ENCODE measurements at places on chromosomes 3 and 15.

GRCh38 chr15:47466357-47466756, 250.9 kb upstream of the SEMA6D start:
- DNase-seq, result no peak

DNA sequence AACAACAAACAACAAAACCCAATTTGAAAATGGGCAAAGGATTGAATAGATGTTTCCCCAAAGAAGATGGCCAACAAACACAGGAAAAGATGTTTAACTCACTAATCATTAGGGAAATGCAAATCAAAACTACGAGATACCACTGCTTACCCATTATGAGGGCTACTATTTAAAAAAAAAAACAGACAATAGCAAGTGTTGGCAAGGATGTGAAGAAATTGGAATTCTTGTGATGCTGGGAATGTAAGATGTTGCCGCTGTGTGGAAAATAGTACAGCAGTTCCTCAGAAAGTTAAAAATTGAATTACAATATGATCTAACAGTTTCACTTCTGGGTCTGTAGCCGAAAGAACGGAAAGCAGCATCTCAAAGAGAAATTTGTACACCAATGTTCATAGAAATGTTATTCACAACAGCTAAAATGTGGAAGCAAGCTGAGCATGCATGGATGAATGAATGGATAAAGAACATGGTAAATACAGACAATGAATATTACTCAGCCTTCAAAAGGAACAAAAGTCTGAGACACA, 121.9 kb downstream of the CHSY1 start:
- no peak for DNase-seq

DNA sequence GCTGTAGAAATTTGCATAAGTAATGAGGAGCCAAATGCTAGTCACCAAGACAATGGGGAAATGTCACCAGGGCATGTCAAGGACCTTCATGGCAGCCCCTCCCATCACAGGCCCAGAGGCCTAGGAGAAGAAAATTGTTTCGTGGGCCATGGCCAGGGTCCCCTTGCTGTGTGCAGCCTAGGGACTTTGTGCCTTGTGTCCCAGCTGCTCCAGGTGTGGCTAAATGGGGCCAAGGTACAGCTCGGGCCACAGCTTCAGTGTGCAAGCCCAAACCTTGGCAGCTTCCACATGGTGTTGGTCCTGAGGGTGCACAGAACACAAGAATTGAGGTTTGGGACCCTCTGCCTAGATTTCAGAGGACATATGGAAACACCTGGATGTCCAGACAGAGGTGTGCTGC, 208.8 kb upstream of the TBC1D5 start:
- no peak for DNase-seq

DNA sequence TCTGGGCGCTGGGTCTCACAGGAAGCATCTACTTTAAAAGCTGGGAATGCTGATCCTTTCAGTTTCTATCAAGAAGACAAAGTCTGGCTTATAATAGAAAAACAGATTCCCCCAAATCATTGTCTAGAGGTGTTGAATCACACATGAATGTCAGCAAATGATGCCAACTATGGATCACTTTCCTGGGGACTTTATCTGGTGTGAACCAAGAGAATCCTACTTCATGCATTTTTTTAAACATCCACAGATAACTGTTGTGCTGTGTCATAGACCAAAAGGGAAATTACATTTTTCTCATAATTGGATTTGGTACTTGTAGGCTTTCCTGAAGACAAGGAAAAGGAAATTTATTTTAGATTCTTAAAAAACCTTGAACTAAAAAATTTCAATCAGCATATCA, 132.7 kb downstream of the CD47 start:
- no peak for DNase-seq

- DNase-seq, result no peak
Measured at GRCh38 chr15:39172380-39173281, 408.2 kb upstream of the THBS1 start.

DNA sequence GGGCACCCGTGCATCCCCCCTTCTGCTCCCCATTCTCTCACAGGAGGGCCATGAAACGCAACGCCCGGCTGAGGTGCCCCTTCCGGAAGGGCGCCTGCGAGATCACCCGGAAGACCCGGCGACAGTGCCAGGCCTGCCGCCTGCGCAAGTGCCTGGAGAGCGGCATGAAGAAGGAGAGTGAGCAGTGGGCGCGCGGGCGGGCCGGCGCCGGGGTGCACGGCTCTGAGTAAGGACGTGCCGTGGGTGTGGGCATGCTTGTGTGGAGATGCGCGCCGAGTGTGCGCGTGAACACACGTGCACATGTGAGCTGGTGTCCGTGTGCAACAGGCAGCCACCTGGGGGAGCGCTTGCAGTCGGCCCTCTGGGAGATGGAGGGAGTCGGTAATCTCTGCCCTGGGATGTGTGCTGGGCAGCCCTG, 28.1 kb downstream of the NR1I2 start:
- no peak for DNase-seq

- DNase-seq, result no peak
Measured at GRCh38 chr15:62323353-62323890, 158.3 kb upstream of the C2CD4B start.

DNA sequence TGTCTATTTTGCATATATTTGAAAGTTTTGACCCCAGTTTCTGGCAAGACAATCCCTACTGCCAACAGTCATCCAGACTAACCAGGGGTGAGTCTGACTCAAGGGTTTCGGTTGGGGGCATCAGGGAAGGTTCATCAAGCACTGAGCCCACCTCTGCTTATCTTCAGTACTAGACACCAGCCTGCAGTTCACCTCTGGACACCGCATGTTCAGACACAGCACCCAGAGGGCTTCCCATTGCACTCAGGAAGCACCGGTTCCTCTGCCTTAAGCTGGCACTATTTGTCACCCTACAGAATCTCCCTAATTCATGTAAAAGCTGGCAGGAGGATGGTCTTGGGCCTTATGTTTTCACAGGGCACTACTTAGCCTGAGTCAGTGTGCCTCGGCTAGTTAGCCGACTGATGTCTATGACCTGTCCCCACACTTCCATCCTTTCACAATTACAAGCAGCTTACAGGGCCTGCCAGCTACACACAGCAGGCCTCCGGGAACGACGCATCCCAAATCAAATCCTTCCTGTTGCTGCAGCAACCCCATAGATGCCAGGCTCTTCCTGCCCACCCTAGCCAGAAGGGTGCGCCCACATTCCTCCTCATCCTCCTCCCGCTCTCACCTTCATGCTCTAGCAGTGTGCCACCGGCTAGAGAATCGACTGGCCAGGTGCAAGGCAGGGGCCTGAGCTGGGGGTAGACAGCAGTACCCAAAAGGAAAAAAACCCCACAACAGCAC, 52.5 kb downstream of the SH3BP5 start:
- no peak for DNase-seq

GRCh38 chr3:143830063-143830462, 18.2 kb downstream of the SLC9A9 start:
- no peak for DNase-seq

GRCh38 chr3:64221571-64222257, 3.6 kb downstream of the PRICKLE2 start:
- DNase-seq, result no peak

DNA sequence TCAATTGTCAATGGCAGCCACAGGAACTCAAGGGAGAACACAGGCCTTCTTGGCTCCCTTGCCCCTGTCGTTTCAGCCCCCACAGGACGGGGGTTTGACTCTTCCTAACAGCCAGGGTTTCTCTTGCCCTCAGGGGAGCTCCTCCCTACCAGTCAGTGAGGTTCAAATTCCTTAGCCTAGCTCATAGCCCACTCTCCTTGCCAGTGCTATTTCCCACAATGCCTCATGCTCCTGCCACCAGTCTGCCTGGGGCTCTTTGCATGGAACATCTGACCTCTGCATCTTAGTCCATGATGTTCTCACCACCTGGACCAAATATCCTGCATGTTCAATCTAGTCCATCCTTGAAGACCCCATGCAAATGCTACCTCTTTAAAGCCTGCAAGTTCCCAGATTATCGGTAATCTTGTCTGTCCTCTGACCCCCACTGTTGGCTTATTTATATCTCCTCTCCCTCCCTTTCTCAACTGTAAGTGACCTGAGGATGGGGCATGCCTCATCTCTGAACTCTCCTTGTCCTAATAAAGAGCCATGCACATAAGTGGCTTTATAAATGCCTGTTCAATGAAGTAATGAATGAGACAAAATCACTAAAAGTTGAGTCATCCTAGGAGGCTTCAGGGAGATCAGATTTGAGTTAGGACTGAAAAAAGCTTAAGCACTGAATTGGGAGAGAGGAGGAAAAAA, 78.0 kb downstream of the MYO1E start:
- DNase-seq, result no peak

GRCh38 chr3:131850223-131850622, 184.6 kb downstream of the CPNE4 start:
- no peak for DNase-seq

GRCh38 chr3:141379250-141379966, 11.1 kb downstream of the ZBTB38 start:
- DNase-seq, result no peak

- no peak for DNase-seq
Measured at GRCh38 chr3:12856626-12857025, 15.3 kb upstream of the RPL32 start.

DNA sequence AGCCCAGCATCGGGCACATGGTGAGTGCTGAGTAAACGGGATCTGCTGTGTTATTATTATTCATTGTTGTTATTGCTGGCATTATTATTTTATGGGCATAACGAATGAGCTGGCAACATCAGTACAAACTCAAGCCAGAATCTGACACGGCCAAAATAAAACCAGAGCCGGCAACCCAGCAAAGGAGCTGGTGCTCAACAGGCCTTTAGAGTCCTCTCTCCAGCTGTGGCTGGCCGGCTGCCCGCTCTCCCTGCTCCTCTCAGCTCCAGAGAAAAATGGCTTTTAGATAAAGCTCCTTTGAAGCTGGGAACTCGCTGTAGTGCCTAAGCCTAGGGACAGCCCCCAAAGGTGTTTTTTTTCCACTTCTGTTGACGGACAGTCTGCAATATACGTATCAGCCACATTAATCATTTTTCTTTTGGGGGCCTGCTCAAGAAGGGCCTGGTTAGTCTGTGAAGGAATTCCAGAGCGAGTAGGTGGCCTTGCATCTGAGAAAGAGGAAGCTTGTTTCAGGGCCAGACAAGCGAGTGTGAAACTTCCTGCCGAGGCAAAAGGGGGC, 193.9 kb upstream of the UBE2E1 start:
- no peak for DNase-seq

DNA sequence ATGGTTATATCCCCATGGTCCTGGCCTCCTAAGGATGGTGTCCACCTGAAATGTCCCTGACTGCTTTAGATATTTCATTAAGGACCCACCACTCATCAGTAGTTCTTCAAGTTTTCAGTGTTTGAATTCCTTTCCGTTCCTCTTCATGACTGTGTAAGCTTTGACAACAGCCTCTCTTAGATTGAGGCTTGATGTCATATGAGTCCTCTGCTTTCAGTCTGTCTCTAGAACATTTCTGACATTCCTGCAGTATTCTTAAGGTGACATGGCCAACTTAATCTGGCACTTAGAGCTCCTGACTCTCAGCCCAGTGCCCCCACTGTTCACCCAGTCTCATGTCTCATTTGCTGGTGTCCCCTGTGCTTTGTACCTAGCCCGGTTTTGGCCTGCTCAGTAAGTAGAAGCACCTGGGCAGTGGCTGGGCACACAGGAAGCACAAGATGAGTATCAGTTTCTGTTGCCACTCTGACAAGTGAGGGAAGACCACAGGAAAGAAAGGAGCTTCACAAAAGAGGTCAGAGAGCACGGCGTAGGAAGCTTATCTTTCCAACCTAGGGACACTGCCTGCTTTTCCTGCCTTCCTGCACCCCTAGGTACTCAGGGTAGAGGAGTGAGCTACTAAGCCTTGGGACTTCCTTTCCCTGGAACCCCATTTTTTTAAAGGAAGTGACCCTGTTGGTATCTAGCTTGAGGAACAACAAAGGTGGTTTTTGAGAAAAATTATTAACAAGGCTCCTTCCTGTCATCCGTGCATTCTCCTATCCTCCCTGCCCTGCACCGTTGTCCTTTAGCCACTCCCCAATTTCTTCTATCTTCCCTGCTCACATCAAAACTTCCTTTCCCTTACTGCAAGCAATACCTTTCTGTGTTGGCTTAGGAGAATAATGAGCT, 103.1 kb downstream of the KLHL25 start:
- no peak for DNase-seq

GRCh38 chr3:186456731-186457191, 87.4 kb downstream of the CRYGS start:
- no peak for DNase-seq

- no peak for DNase-seq
Measured at GRCh38 chr15:42313463-42313862, 40.2 kb upstream of the TMEM87A start.

DNA sequence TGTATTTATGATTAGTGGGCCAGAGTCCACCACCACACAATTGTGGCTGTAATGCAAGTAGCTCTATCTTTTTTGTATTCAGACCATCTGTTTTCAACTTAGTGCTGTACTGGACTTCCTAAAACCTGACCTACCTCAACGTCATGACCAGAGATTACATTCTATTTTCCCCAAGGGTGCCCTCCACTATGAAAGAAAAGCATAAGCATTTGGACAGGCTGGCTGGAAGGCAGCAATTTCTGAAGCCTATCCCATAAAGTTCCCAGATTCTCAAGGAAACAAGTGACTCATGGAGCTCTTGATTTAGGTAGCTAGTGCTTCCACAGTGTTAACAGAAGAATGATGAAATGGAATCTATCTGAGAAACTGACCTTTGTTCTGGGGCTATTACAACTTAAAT, 75.8 kb downstream of the COL8A1 start:
- no peak for DNase-seq

- no peak for DNase-seq
Measured at GRCh38 chr3:77420336-77420735, 380.4 kb downstream of the ROBO2 start.

GRCh38 chr3:140223631-140224030, 288.6 kb downstream of the CLSTN2 start:
- DNase-seq, result no peak

- DNase-seq, result no peak
Measured at GRCh38 chr3:101177577-101177976, 142.8 kb downstream of the IMPG2 start.

- DNase-seq, result no peak
Measured at GRCh38 chr15:52086011-52086786, 26.4 kb downstream of the BCL2L10 start.

GRCh38 chr3:53899750-53900149, 8.1 kb upstream of the SELENOK start:
- DNase-seq, result no peak

DNA sequence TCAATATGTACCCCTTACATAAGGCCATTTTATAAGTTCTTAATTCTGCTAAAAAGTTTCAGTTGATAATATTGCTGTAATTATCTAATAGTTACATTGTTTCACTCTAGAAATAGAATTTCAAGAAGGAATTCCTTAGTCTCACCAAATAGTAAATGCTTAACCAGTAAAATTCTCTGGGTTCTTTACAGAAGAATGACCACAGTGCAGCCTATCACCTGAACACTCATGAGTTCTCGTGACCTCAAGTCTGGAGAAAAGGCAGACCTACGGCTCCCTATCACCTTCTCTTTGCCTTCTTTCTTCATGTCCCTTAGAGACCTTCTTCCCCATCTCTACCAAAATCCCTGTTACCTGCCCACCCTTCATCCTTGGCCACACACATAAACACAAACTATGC, 30.9 kb downstream of the CCDC191 start:
- DNase-seq, result no peak

- DNase-seq, result no peak
Measured at GRCh38 chr3:171535133-171535532, 74.9 kb upstream of the TNIK start.

- no peak for DNase-seq
Measured at GRCh38 chr3:99384596-99384995, 253.8 kb upstream of the COL8A1 start.
